ENCODE measurements at places on chromosomes 5 and 9. TPM values are rescaled to one million over a fixed set of nuclear protein-coding genes. Genes with fewer than 3 reads are reported as not detected.

C9orf72 gene
- polyA plus RNA-seq, result 12.4 TPM

FAM219A gene
- 15.0 TPM for polyA plus RNA-seq

TUSC1 gene
- polyA plus RNA-seq, result 10.9 TPM

CTNND2 gene
- polyA plus RNA-seq, result 27.7 TPM

CREB3 gene
- 79.9 TPM for polyA plus RNA-seq

PCDHGA12 gene
- polyA plus RNA-seq, result 0.66 TPM

GPX8 gene
- 143 TPM for polyA plus RNA-seq

TICAM2 gene
- polyA plus RNA-seq, result 2.5 TPM

ALDOB gene
- polyA plus RNA-seq, result 44.0 TPM

TMEM232 gene
- polyA plus RNA-seq, result 2.8 TPM

TOR4A gene
- polyA plus RNA-seq, result 8.0 TPM

SH3PXD2B gene
- 33.5 TPM for polyA plus RNA-seq

C6 gene
- 16.2 TPM for polyA plus RNA-seq

IFNA13 gene
- not detected for polyA plus RNA-seq

MCIDAS gene
- not detected for polyA plus RNA-seq

SPINK6 gene
- not detected for polyA plus RNA-seq

IFNK gene
- 0.36 TPM for polyA plus RNA-seq

PCDHA9 gene
- polyA plus RNA-seq, result 0.57 TPM

NR2F1 gene
- polyA plus RNA-seq, result 8.9 TPM

LRRC19 gene
- 9.6 TPM for polyA plus RNA-seq

ANXA1 gene
- 337 TPM for polyA plus RNA-seq

LYRM7 gene
- polyA plus RNA-seq, result 9.5 TPM

SEMA6A gene
- polyA plus RNA-seq, result 35.8 TPM

AJM1 gene
- polyA plus RNA-seq, result 7.7 TPM

GABRP gene
- polyA plus RNA-seq, result 192 TPM

CTNNAL1 gene
- polyA plus RNA-seq, result 57.4 TPM

GLRA1 gene
- not detected for polyA plus RNA-seq

ERCC8 gene
- polyA plus RNA-seq, result 4.2 TPM

CYLC2 gene
- polyA plus RNA-seq, result not detected

DELE1 gene
- polyA plus RNA-seq, result 32.6 TPM

ENG gene
- polyA plus RNA-seq, result 19.4 TPM

FCHSD1 gene
- polyA plus RNA-seq, result 25.9 TPM

IFNA5 gene
- polyA plus RNA-seq, result not detected

TLR4 gene
- polyA plus RNA-seq, result 0.33 TPM

PDCD1LG2 gene
- not detected for polyA plus RNA-seq

JMY gene
- 3.3 TPM for polyA plus RNA-seq

Data from hepatocyte (in vitro differentiated cells).